T-helper 17 cell (primary cell): ENCODE measurements at places on chromosomes 7 and 10.

GRCh38 chr10:6204341-6205191, 1.8 kb downstream of the PFKFB3 start:
- DNase-seq: no peak

GRCh38 chr10:74081192-74081803, 69.3 kb downstream of the AP3M1 start:
- DNase-seq: no peak

DNA sequence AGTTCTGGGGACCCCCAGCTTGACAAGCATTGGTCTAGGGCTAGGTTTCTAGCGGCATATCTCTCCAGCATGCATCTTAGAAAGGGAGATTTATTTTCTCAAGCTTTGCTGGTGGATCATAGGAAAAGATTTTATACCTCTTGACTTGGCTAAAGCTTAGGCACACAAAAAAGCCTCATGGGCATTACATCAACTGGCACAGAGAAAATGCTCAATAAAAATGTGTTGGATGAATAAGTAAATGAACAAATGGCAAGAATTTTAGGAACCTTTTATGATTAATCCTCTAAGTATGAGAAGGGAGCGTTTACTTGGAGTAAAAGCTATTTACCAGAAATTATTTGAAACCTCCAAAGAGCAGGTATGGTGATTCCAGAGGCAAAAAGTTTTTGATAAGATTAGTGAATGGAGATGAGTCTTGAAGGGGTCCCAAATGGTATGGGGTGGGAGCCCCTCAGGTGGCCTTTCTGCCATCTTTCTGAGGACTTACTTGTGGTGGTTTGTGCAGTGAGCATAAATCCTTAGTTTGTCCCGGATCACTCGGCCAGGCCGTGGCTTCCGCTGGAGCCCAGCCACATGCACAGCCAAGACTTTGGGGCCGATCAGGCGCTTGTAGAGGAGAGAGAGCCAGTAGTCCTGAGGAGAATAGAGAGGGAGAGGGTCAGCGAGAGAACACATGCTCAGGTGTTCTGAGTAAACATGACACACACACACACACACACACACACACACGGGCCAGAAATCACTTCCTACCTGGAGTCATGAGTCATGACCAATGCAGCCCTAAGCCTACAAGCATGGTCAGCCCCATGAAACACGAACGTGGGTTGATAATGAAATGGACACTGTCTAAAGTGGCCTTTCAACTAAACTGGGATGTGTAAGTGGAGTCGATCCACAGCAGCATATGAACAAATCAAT, 43.1 kb upstream of the HPS1 start:
- DNase-seq: no peak

DNA sequence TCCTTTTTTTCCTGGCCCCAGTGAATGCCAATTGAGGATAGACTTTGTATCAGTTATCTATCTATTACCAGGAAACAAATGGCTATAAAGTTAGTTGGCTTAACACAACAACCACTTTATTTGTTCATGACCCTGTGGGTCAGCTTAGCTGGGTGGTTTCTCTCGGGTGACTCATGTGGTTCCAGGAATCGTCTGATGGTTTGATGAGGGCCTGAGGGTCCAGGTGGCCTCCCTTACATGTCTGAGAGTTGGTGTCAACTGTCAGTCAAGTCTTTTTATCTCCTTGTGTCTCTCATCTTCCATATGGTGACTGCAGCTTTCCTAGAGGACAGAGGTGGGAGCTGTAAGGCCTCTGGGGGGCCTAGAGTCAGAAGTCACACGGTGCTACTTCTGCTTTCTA, 15.3 kb upstream of the MAPK8 start:
- no peak for DNase-seq

- DNase-seq: no peak
Observed at GRCh38 chr10:11448545-11449244, 162.8 kb downstream of the USP6NL start.

DNA sequence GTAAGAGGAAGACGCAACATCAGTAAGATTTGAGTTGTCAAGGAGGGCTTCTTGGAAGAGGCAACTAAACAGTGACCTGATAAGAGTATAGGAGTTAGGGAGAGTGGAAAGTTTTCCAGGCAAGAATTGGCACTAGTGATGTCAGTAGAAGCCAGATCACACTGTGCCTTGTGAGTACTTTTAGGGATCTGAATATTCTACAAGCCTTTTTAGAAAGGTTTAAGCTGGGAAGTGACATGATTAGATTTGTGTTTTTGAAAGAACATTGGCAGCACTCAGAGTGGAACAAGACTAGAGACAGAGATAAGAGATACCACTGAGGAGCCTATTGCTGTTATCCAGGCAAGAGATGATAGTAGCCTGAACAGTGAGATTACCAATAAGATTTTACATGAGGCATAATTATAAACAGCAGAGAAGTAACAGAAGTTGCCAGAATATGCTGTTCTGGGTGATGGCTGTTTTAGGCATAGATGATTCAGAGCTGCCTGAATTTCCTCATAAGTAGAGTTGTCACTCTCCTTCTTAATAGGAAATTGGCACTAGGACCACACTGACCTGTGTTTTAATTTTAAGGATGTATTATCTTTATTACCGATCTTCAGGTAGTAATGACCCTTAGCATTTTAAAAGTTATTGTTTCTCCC, 45.6 kb downstream of the NHLRC2 start:
- DNase-seq: no peak

DNA sequence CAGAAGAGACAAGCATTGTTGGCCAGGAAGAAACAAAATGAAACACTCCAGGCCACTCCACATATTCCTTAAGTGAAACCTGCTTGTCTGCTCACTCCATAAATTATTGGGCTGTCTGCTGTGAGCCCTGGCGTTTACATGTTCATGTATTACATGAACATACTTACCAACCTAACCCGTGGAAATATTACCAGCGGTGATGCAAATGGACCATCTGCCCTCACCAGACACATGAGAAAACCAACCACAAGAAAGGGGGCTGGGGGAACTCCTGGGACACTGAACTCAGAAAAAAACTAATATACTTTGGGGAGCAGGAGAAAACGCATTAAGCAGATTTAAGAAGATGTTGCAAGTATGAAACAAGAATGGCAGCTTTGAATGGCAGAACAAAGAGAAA, 731.2 kb upstream of the IGFBP3 start:
- DNase-seq: no peak

DNA sequence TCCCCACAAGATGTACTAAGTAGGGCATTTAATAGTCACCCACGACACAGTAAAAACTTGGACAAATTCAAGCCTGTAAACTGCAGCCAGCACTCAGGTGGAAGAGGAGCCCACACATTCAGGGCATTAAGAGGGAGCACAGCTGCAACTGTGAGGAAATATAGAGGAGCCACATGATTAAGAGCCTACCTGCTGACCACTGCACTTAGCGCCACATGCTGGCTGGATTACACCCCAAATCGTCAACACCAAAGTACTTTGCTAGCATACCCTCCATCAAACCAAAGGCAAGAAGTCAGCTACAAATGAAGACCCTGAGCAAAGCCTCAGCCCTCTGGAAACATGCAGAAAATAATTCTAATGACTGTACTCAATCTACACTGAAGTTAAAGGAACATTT, 322.3 kb upstream of the PLXDC2 start:
- no peak for DNase-seq

DNA sequence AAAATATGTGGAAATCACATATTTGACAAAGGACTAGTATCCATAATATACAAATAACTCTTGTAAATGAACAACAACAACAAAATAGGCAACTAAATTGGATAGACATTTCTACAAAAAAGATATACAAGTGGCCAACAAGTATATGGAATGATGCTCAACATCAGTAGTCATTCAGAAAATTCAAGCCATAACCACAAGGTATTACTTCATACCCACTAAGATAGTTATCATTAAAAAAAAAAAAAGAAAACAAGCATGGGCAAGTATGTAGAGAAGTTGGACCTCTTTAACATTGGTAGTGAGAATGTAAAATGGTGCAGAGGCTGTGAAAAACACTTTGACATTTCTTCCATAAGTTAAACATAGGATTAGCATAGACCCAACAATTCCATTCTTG, 80.8 kb downstream of the CYP26A1 start:
- DNase-seq: no peak

DNA sequence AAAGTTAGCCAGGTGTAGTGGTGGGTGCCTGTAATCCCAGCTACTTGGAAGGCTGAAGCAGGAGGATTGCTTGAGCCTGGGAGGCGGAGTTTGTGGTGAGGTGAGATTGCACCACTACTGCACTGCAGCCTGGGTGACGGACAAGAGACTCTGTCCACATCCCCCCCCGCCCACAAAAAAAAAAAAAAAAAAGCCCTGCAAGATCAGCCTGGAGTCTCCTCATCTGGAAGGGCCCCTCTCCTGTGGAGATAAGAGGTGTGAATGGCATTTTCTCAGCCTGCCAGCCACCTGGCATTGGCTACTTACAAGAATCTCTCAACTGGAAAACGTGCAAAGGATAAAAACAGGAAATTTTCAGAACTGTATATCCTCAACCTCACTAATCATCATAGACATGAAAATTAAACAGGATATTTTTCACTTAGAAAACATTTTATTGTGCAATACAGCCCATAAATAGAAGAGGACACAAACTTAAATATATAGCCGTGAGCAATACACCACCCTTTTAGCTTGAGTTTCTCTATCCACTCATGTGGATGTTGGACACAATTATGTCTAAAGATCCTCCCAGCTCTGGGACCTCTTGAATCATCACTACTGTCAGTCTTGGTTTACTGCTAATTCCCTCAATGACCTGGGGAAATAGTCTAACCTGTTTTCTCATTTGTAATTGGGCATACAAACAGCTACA, 11.3 kb upstream of the TSPAN15 start:
- DNase-seq: no peak

- no peak for DNase-seq
Observed at GRCh38 chr7:158097106-158097452, 490.5 kb downstream of the PTPRN2 start.

DNA sequence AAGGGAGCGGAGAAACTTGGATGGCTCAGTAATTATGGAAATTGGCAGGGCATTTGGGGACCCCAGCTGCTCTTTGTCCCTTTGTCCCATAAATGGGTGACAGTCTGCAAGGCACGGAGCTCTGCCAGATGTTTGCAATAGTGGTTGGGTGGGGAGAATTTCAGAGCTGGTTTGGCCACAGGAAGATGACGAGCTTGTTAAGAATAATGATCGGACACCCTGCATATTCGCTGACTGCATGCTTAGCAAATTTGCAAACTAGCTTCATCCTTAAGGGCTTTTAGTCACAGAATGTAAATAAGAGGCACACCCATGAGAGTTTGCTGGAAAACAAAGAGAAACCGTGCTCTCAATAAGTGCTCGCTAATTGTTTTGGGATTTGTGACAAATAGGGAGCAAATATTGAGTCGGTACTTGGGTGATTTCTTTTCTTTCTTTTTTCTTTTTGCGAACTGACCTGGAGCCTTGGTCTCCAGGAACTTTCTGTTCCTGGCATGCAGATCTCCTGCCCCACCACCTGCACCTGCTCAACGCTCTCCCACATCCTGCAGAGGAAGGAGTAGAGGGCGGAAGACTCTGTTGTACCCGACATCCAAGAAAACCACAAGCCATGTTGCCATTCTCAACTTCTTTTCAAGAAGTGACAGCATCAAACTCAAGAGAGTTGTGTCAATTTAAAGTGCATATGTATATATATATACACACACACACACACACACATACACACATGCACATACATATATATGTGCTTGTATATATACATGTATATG, 238.9 kb downstream of the CAMK1D start:
- no peak for DNase-seq
